ENCODE measurements at places on chromosomes 2 and 18.
A peak's percentile ranks its signal among the peaks of the same experiment; 100 is the strongest.

DNA sequence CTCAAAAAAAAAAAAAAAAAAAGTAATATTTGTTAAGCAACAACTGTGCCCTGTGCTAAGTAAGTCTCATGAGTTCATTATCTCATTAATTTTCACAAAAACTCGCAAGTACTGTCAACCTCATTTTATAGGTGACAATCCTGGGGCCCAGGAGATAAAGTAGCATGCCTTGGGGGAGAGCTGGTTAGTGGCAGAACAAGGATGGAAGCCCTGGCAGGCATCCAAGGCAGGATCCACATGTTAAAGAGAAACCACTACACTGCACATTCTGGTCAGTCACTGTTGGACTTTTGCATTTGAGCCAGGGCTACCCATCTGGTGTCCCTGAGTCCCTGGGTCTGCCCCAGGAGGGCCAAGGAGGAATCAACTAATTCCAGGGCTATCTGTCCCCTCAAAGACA is 54.6 kb downstream of the ZFP36L2 start:
- peak; percentile 8 for DNase-seq

- no peak for DNase-seq
These were observed 45.4 kb upstream of the OSR1 start for GRCh38 chr2:19403785-19404184.

GRCh38 chr18:52289392-52289791 is 50.6 kb upstream of the DCC start:
- DNase-seq: no peak

- DNase-seq: no peak
These were observed 317.7 kb downstream of the LPIN1 start for GRCh38 chr2:12064153-12064552.

- DNase-seq: no peak
These were observed 48.5 kb downstream of the GAREM1 start for GRCh38 chr18:32422201-32422600.

GRCh38 chr2:44680424-44680971 is 261.0 kb upstream of the SIX3 start:
- peak; percentile 73 for DNase-seq

DNA sequence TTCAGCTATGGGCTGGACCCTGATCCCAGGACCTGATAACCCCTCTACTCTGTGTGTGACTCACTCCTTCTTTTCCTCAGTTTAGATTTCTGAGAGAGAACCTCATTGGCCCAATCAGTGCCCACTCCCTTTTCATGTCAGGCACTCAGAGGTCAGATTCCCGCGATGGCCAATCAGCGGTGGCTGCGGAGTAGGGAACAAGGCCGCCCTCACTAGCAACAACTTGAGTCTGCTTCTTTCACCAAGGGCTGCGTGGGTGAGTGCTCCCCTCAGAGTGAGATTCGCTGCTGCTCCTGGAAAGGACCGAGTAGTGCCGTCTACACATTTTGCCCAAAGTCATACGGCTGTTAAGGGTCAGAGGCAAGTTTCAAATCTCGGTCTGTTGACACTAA is 34.7 kb downstream of the NPPC start:
- DNase-seq: no peak

DNA sequence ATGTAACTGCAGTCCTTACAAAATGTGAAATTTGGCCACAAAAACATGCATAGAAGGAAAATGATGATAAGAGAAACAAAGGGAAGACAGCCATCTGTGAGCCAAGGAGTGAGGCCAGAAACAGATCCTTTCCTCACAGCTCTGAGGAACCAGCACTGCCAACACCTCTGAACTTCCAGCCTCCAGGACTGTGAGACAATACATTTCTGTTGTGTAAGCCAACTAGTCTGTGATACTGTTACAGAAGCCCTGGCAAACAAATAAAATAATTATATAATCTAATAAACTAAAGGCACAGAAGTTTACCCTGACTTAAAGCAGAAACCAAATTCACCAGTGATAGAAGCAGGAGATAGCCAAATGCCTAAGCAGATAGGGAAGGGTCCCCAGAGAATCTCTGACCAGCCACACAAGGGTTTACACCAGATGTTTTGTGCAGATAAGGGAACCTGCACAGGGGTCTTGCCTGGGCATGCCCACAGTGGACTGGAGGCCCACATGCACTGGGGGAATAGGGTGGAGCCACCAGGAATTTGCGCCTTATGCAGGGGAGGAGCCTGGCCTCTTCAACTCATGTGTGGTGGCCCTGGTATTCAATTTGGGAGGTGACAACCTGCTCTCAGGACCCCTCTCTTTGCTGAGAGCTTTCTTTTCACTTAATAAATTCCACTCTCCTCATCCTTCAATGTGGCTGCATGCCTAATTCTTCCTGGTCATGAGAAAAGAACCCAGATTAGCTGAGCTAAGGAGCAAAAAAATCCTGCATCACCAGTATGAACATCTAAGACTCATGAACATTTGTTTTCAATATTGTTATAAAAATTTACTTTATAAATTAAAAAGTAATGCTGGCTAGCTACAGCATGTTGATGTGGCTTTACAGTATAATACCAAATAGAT is 3.8 kb upstream of the GCC2 start:
- no peak for DNase-seq

DNA sequence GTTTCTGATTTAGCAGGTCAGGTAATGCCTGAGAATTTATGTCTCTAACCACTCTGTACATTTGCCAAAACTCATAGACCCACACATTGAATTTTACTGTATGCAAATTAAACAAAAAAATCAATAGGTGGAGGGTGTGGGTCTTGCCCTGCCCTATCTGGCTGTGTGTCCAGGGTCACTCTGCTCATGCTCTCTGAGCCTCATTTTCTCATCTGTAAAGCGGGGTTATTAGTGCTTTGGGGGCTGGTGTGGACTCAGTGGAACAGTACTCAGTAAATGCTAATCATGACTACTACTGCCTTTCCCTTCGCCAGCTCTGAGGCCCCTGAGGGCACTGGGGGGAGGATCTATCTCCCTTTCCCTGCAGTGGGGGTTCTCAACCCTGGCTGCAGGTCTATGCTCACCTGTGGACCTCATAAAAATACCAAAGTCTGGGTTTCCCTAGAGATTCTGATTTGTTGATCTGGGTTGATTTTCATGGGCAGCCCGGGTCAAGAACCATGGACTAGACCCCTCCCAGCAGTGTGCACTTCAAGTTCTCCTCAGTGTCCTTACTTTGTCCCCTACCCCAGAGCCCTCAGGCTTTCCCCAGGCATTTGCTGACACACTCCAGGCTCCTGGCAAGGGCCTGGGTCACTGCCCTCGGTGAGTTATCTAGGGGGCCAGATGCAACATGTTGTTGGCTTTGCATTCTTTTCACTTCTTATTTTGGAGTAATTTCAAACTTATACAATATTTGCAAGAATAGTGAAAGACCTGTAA is 27.5 kb downstream of the MTHFD2 start:
- no peak for DNase-seq

GRCh38 chr2:28452534-28453081 is 43.3 kb upstream of the PLB1 start:
- DNase-seq: peak; percentile 14

DNA sequence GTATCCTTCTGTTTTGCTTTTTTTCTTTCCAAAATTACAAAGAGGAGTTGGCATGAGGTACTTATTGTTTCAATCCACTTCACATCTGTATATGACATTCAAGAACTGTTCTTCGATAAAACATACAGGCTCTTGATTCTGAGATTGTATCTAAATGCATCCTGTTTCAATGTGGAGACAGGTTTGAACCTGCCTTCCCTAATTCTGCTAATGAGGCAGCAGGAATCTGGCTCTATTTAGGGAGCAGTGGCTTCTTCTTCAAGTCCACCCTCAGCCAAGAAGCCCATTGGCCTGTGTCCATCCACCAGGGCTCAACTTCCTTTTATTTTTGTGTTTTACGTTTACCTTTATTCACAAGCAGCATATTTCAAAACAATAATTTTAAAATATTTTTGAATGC is 84.8 kb upstream of the PIK3C3 start:
- DNase-seq: no peak

DNA sequence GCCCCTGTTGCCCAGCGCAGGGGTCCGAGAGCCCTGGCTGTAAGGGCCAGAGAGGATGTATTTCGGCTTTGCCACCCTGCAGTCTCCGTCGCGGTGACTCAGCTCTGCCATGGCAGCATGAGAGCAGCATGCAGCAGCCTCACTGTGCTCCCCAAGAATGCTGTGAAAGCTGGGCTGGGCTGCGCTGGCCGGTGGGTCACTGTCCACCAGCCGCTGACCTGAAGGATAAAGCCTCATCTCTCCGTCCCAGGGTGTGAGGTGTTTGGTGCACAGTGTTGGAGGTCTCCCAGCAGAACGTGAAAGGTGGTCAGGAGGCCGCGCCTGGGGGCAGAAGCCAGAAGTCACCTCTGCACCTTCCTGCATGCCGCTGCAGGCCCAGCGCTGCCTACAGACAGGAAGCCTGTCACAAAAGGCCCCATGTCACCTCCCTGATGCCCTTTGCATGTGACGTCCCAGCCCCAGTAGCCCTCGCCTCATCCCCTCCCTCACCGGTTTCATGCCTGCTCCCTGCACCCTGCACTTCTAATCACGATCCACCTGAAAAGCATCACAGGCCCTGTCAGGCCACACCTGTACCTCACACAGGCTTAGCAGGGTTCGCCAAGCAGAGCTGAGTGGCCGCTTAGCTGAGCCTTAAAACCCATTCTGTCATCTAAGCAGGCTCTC is 342.1 kb downstream of the EIPR1 start:
- DNase-seq: no peak

DNA sequence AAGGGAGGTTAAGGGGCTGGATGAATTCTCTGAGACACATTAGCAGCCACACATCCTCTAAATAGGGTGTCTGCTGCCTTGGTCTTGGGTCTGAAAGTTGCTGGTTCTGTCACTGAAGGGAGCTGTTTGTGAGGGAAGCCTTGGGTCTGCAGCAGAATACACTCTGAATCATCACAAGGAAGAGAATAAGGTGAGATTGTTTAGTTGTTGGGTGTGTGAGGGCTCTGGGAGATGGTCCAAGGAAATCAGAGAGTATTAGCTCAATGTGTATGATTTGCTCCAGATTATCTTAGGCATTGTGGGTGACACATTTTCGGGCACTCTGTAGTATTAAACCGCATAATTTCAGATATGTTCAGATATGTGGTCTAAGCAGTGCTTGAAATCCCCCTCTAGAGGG is 548.5 kb downstream of the SLC4A3 start:
- DNase-seq: no peak

DNA sequence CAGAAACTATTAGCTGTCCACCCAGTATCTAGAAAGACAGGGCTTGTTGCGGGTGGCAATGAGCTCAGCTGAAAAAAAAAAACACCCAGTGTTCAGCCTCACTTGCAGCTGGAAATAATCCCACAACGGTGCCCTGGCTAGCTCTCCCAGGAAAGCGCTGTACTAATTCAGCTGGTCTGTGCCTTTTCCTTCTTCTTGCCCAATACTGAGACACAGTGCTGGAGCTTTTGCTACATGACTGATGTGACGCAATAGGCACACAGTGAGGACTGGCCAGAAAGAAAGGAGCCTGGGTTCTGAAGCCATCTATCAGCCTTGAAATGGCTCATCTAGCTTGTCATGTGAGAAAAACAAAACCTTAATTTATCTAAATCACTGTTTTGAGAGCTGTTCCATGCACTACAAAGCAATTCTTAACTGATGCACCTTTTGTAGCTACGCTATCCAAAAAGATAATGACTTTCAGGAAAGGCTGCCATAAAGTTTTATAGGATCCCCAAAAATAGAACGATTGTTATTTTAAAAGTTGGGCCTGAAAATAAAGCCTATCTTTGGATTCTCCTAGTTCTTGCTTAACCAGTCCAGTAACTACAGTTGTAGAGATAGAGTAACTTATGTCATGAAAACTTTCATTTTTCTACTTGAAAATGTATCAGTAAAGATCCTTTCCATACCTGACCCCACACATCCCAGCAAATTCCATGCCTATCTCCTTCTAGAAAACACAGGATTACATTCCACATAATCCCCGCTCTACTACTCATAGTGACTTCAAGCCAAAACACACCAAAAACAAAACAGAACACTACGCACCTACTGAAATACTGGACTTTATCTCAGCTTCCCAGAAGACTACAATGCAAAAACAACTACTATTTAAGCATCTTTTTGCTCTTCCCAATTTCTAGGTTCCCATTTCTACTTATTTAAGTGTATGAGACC is 15.9 kb downstream of the KIDINS220 start:
- DNase-seq: no peak

- DNase-seq: no peak
These were observed 29.9 kb downstream of the LYPD1 start for GRCh38 chr2:132640116-132640515.

GRCh38 chr2:236131073-236131692 is 37.0 kb downstream of the GBX2 start:
- DNase-seq: no peak

GRCh38 chr18:58373481-58373880 is 255.4 kb downstream of the ALPK2 start:
- DNase-seq: no peak

DNA sequence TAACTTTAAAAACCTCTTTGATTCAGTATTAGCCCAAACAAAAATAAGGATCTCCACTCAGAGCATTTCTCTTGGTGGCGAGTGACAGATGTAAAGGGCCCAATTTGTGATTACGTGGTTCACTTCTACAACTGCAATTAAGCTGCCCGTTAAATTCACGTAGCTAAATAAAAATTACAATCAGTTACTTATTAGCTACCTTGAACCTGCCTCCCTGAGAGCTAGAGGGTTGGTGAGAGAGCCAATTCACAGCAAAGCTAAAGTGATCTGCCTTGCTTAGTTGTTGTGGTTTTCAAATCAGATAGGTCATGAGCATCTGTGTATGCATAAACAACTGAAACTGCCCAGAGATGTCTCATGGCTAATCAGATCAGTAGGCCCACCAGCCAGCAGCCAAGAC is 156.7 kb downstream of the RNF152 start:
- DNase-seq: no peak

DNA sequence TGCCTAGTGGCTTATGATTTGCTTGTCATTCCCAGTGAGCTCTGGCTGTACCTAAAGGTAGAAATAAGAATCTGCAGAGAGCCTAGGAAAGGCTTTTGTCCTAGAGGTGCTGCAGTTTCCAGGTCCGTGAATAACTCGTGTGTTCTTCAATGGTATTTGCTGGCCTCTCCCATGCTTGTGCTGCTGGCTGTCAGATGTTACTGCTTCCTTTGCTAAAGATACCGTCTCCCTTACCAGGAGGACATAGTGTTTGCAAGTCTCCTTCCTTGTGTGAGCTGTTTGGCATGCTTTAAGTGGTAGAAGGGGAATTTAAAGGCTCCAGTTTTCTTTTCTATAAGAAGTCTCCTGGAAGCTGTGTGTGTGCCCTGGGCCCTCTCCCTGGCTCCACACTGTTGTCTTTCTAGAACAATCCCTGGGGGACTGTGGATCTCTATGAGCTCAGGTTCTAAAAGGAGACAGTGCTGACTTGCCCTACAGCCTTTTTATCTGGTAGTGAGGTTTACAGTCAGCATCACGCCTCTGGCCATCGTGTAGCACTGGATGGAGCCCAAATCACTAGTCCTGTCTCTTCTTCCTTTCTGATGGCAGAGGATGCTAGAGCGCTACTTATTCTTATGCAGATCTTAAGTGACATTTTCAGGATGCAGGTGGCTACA is 65.8 kb downstream of the RNF144A start:
- no peak for DNase-seq

GRCh38 chr2:27689424-27689823 is 25.7 kb downstream of the SLC4A1AP start:
- peak; percentile 37 for DNase-seq

- no peak for DNase-seq
These were observed 83.0 kb downstream of the TSHZ1 start for GRCh38 chr18:75293591-75293990.

- peak; percentile 74 for DNase-seq
These were observed 66.8 kb downstream of the HNRNPLL start for GRCh38 chr2:38535744-38536506.

- DNase-seq: no peak
These were observed 26.2 kb downstream of the TTC21B start for GRCh38 chr2:165927353-165927752.

- DNase-seq: no peak
These were observed 122.9 kb downstream of the MRO start for GRCh38 chr18:50696929-50697328.
